ENCODE measurements at places on chromosomes 4 and X.

DNA sequence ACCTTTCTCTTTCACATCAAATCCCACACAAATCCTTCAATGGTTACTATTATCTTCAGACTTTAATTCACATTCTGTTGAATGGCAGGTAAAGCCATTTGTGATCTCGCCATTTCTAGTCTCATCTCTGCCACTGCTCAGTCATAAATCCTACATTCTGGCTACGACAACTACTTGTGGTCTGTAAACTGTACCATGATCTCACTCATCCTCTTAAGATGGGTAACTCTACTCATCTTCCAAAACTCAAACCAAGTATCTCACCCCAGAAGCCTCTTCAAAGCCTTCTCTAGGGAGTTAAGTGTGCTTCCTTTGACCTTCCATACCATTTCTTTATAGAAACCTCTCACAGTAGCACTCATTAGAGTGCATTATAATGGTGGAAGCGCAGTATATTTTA lies 101.8 kb downstream of the NEK1 start:
- DNase-seq, result no peak

DNA sequence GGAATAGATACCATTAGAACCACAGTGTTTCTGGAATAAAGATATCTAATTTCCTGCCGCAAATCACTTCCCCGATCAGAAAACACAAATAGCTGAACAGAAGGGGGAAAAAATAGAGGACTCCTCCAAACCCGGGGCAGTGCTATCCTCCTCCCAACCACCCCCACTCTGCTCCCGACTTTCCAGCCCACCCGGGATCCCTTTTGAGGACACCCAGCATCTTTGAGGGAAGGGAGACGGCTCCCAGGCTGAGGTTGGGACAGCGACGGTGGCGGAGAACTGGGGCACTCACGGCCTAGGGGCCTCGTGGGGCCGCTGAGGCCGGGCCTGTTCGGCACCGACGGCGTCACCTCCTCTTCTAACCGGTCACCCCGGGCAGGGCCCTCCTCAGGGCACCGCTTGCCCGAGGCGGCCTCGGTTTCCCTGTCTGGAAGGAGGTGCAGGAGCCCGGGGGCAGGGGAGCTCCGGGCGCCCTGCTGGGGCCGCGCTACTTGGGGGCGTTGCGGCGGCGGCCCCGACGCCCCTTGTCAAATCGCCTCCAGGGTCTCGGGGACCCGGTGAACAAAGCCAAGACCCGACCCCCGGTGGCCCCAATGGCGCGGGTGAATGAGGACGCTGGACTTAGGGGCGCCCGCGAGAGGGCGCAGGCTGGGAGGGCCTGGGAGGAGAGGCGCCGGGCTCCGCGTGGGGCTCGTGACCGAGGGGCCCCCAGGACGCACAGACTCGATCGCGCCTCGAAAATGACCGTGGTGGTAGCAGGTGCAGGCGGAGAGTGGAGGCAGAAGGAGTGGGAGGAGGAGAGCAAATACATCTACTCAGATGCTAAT lies 6.9 kb upstream of the ARX start:
- no peak for DNase-seq

GRCh38 chrX:50853399-50853798 lies 39.4 kb upstream of the SHROOM4 start:
- DNase-seq, result no peak

DNA sequence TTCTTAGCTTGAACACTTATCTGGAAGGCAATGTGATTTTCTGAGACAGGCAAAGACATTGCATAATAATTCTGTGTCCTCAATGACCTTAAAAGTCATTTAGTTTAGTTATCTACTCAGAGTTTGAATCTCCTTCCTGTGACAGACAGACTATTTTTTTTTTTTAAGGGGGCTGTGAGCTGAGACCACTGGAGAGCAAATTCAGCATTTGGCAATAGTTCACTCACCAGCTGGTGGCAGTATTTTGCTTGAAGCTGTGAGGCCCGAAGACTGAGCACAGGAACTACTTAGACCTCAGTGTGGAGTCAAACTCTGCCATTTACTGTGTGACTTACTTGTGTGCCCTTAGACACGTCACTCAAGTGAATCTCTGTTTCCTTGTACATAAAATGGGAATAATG lies 22.9 kb upstream of the CPE start:
- DNase-seq, result no peak

DNA sequence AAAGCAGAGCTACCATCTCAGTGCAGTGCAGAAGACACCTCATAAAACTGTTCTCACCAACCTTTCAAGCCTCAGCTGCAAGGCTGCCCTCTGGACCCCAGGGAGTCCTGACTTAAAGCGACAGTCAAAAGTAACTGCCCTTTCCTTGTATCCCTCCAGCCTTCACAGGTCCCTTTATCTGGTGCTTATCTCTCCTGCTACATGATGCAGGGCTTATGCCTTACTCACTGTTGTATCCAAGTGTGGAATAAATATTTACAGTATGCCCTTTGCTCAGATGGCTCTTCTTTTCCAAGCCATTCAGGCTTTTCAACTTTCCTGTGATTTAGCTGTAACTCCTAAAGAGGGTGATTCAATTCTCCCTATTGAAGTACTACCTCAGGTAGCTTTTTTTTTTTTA lies 92.6 kb downstream of the KDR start:
- peak; percentile 75 for DNase-seq

- no peak for DNase-seq
These were observed 7.8 kb downstream of the CASP3 start for GRCh38 chr4:184641451-184641850.

GRCh38 chrX:20116087-20116576 lies 575 bp downstream of the MAP7D2 start:
- no peak for DNase-seq

- no peak for DNase-seq
These were observed 2.6 kb upstream of the EREG start for GRCh38 chr4:74362347-74362746.

Measured in amniotic epithelial cell (primary cell).